ENCODE measurements at places on chromosomes 2 and 18.
A peak's percentile ranks its signal among the peaks of the same experiment; 100 is the strongest.

DNA sequence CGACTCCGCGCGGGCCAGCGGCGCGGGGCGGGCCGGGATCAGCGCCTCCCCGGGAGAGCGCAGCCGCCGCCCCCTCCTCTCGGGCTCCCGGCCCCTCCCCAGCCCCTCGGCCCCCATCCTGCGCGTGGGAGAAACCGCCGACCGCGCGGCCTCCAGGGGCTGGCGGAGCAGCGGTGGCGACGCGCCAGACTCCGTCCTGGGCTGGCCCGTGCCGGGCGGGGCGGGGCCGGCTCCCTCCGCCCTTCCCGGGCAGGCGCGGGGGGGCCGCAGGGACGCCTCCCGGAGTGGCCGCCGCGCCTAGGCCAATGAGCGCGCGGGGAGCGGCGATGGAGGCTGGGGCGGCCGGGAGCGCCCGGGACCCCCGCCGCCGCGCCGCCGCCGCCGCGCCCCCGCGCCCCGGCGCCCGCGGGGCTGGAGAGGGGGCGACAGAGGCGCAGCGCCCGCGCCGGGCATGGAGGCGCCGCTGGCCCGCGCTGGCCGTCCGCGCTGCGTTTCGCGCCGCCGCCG is 49.1 kb downstream of the KCNIP3 start:
- no peak for DNase-seq

DNA sequence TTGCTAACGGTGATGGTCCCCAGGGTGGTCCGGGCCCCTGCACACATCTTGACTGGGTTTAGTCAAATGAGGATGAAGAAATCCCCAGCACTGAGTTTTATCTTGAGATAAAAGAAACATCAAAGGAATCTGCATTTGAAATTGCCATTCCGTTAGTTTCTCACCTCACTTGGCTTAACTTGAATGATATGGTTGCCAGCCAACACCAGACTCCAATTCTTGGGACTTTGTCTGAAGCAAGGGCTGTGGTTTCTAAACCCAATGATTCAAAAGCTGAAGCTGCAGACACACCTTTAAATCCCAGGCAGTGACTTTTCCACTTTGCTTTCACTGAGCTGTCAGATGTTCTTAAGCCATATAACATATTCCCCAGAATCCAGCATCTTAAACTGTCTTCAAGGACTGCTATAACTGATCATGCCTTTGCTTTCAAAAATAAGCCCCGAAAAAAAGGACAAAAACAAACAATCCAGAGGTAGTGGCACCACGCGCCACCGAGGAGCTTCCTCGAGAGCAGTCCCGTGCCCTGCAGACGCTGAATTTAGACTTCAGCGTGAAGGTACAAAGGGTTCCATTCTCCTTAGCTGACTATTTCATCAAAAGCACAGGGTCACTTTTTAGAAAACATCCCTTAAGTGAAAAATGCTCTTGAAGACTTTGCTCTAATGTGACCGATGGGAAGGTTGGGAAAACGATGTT is 189.3 kb downstream of the HDAC4 start:
- DNase-seq, result no peak

DNA sequence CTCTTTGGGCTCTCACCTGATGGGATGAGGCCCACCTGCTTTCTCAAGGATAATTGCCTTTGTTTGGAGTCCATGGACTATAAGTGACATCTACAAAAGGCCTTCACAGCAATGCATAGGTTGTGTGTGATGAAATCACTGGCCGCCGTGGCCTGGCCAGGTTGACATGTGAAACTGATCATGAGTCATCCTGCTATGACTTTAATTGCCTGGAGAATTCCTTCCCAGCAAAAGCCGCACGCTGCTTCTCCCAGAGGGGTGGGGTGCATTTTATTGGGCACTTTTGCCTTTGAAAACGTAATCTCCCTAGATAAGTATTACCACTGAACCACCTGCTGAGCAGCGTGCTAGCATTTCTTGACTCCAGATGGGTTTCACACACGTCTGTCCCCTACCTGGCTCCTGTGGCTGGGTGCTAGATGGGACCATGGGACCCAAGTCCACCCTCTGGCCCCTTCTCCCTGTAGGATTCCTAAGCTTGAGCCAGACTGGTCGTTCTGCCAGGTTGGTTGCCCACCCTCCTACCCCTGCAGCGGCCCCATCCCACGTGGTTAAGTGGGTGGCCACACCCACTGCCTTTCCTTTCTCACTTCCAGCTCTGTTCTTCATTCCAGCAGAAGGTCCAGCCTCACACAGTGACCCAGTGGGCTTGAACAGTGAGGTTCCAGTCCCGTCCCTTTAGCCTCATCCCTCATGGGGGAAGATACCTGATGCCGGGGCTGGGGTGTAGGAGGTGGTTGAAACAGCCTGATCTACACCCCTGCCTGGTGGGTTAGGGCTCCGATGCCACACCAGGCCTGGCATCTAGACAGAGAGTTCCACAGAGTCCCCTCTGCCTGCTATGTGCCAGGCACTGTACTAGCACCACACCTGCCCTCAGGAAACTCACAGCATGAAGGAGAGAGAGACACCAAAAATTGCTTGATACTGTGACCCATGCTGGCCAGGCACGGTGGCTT is 89.6 kb downstream of the GBX2 start:
- no peak for DNase-seq

GRCh38 chr2:238587776-238588660 is 161.3 kb downstream of the ASB1 start:
- DNase-seq, result no peak

DNA sequence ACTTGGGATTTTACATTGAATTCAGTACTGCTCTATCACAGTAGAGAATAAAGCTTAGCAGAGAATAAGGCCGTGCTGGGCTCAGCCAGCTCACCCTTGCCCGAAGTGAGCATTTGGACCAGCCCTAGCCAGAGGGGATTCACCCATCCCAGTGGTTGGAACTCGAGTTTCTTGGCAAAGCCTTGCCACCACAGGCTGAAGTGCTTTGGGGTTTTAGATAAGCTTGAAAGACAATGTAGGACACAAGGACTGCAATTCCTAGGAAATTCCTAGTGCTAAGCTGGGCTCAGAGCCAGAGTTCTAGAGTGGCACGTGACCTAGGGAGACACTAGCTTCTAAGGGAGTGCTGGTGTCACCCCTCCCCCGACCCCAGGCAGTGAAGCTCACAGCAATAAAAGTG is 28.0 kb downstream of the SERPINB11 start:
- DNase-seq, result no peak

DNA sequence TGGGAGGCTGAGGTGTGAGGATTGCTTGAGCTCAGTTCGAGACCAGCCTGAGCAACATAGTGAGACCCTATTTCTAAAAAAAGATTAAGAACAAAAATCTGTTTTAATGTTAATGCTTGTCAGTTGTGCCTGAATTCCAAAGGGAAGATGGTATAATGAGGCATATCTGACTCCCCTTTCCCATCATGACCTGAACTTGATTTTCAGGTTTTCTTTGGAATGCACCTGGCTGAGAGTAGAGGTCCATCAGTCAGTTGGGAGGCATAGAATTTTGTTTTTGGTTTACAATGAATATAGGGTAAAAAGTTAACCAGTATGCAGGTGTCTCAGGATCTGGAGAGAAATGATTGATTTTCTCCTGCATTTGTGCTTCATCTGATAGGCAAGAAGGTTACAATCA is 20.4 kb downstream of the RPIA start:
- no peak for DNase-seq

DNA sequence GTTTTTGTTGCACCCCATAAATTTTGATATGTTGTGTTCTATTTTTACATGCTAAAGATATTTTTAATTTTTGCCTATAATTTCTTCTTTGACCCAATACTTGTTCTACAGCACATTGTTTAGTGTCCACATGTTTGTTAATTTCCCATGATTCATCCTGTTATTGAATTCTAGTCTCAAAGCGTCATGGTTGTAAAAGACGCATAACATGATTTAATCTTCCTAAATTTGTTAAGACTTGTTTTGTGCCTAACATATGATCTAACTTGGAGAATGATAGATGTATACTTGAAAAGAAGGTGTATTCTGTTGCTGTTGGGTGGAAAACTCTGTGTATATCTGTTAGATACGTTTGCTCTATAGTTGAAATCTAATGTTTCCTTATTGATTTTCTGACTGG is 27.1 kb upstream of the SULT1C3 start:
- DNase-seq, result no peak

DNA sequence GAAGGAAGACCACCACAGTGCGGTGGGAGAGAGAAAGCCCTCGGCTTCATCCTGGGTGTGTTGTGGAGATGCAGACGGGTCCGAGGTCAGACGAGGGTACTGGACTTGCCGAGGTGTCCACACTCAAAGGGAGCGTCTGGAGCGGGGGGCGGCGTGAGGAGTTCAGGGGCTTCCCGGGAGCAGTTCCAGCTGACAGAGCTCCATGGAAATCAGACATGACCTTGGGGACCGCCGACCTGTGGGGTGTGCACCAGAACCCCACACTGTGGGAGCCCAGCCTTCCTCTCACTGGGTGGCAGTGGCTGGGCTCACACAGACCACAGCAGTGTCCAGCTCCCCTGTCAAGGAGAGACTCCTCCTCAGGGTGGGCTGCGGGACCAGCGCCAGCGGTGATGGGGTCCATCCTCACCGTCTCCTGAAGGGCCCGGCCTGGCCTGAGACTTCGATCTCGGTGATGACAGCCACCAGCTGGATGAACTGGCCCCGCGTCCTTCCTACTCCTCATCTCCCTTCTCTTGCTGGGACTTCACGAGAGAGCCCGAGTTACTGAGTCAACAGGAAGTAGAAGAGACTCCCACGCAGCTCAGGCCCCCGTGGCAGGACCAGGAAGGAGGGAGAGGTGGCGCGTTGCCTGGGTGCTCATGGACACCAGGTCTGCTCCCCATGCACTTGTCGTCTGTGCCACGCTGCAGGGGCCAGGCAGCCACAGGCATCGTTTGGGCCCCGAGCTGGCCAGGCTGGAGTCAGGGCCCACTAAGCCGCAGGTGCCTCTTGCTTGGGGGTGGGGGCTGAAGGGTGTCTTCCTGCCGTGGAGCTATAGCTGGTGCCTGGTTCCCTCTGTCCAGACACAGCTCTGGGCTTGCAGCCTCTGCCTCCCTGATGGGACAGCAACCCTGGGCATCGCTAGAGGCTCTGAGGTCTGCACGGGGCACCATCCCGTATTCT is 101.9 kb upstream of the CTDP1 start:
- DNase-seq, result no peak

GRCh38 chr18:46324087-46324955 is 220.1 kb downstream of the HAUS1 start:
- DNase-seq, result no peak

- no peak for DNase-seq
Measured at GRCh38 chr2:72780477-72780876, 45.4 kb downstream of the EXOC6B start.

DNA sequence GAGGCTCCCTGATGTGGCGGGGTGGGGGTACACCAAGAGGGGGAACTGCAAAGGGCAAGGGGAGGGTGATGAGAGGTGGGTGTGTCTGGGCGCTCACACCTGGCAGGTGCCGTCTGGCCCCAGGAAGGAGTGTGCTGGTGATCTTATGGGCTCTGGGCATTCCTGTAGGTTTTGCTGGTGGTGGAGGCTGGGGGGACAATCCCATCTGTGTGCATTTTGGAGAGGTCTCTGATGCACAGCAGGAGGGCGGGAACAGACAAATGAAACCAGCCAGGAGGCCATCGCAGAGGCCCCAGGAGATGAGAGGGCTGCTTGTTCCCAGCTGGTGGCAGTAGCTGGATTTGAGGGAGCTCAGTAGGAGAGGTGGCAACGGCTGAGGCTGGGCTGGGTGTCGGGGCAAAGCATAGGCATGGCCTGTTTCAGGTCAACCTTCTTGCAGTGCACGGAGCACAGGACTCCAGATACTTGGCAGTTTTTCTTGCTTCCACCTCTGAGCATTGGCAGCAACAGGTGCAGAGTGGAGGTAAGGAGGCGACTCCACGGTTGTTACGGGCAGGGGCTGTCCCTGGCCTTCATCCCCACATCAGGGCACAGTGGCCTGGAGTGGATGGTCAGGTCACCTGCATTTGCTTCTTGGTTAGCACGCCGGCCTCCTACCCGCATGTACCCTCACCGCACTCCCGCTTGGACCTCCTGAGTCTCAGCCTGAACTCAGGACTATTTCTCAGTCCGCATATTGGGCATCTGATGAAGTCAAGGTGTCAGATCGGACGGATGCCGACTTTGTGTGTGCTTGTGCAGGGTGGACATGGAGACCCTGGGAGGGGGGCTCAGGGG is 194.2 kb upstream of the HDAC4 start:
- peak; percentile 4 for DNase-seq

GRCh38 chr2:37809525-37809924 is 115.6 kb upstream of the RMDN2 start:
- DNase-seq, result no peak

GRCh38 chr2:23376972-23377371 is 8.0 kb upstream of the KLHL29 start:
- DNase-seq, result no peak

DNA sequence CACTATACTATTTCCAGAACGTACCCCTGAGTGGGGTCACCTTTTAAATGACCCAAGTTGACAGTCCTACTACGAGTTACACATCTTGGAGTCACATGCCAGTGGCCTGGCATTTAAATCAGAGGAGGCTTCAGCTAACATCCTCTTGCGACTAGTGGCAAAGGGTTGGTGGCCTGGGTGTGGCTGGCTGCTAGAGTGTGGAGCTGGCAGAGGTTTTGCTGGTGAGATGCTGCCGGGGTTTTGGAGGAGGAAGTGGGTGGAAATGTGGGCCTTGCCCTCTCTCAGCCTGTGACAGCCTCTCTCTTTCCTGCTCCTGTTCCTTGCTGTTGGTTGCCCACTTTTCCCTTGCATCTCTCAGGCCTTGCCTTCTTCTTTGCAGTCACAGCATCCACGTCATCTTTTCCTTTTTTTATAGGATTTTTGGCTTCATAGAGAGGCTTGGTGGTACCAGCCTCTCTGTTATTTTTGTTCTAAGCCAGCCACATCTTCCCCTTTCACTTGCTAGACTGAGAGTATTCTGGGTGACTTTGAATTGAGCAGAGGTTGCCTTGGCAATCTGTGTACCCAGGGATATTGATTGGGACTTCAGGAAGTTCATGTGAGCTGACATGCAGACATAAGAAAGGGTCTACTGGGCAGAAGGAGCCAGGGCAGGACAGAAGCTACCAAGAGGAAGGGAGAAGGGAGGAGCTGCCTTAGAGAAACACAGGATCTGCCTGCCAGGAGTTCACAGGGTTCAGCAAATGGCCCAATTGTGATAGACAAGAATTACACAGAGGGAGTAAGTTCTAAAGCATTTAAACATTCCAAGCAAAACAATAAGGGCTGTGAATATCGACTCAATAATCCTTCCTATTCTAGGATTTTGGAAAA is 55.4 kb downstream of the CDC42EP3 start:
- DNase-seq, result peak; percentile 50

- DNase-seq, result no peak
Measured at GRCh38 chr2:168790226-168790902, 12.1 kb upstream of the NOSTRIN start.

- peak; percentile 6 for DNase-seq
Measured at GRCh38 chr2:239365071-239365781, 35.6 kb downstream of the HDAC4 start.

DNA sequence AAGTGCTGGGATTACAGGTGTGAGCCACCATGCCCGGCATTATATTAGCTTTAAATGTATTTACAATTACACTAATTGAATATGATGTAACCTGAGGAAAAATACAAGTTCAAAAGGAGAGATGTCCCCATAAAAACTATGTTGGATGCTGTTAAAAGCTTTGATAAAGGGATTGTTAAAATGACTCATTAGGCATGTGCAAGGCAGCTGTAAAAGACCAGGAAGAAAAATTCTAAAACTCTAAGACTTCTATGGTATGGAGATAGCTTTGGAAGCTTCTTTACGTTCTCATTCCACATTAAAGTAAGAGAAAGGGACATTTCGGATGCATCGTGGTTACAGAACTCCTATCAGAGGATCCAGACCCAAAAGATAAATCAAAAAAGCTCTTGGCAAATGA is 50.3 kb downstream of the CYB5A start:
- DNase-seq, result no peak

GRCh38 chr2:71706121-71706520 is 252.8 kb downstream of the DYSF start:
- no peak for DNase-seq

Measured in stimulated activated naive CD8-positive, alpha-beta T cell treated with anti-CD3 and anti-CD28 coated beads, Interleukin-15, amount 100 ng/mL, for 72 hours (primary cell).